ENCODE measurements at places on chromosomes 6 and 20. TPM values are rescaled to one million over a fixed set of nuclear protein-coding genes. Genes with fewer than 3 reads are reported as not detected.

DNMT3B gene
- 14.8 TPM for polyA plus RNA-seq

SMLR1 gene
- not detected for polyA plus RNA-seq

FOXQ1 gene
- not detected for polyA plus RNA-seq

HEY2 gene
- polyA plus RNA-seq: 166 TPM

PACSIN1 gene
- 12.1 TPM for polyA plus RNA-seq

MCCD1 gene
- not detected for polyA plus RNA-seq

SLC4A11 gene
- polyA plus RNA-seq: 0.54 TPM

Data from cardiac muscle cell (in vitro differentiated cells and primary cell).